ENCODE measurements at places on chromosomes 4 and X.

DNA sequence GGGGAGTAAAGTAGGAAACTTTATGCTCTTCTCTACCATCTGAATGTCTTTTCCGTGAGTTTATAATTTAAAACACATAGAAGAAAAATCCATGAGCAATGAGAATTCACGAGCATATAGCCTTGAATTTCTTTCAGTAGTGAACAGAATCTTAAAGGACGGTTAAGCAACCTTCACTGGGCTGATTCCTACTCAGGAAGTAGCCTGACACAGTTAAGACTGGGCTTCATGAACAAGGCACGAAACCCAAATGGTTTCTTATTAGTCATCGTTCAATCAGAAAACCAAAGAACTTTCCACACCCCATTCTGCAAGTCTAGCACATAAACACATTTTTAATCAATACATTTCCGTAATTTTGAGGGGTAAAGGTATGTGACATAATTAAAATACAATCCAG, 95.8 kb downstream of the SH3KBP1 start:
- no peak for DNase-seq

GRCh38 chr4:101238706-101239105, 108.6 kb downstream of the PPP3CA start:
- DNase-seq: no peak

GRCh38 chr4:66653937-66654336, 891.4 kb downstream of the CENPC start:
- no peak for DNase-seq

GRCh38 chrX:70208479-70208878, 26.0 kb upstream of the AWAT1 start:
- no peak for DNase-seq

GRCh38 chr4:54586320-54586955, 71.3 kb upstream of the KIT start:
- DNase-seq: no peak

DNA sequence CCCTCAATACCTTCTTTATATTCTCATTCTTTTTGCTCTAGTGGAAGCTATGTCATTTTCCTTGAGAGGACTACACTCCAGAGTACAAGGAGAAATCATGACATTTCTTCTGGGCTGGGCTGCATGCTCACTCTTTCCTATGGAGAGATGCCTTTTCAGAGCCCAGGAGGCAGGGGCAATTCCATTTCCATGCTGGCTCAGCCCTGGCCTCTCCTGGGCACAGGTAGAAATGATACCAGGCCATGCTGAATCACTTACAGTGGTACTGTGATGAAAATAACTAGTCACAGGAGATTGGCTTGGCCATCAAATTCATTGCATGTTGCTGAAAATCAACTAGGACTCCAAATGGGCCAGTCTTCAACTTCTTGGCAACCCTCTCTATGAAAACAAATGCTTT, 34.0 kb upstream of the PPARGC1A start:
- DNase-seq: no peak

DNA sequence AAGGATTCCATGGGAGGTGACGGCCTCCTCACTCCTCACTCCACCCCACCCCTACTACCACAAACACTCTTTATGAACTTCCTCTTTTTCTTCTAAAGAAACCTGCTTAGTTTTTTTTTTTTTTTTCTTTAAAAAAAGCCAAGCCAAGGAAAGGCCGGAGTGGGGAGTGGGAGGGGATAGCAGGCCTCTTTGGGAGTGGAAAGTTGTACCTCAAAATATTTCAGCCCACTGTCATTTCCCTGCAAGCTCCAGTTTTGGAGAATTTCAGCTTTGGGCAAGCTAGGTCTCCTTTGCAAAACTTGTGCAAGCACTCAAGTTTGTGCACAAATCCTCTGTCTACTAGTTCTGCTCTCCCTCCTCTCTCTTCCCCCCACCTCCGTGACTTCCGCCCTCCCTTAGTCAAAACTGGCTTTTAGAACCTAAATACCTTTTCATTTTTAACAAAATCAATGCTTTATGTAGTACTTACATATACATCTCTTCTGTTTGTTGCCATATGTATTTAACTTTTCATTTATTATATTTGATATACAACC, 512 bp upstream of the ANTXR2 start:
- DNase-seq: peak; percentile 77

- peak; percentile 59 for DNase-seq
These were observed 11.2 kb downstream of the CDKN2AIP start for GRCh38 chr4:183455431-183456195.

- no peak for DNase-seq
These were observed 102.9 kb downstream of the CLCN4 start for GRCh38 chrX:10259716-10260115.

DNA sequence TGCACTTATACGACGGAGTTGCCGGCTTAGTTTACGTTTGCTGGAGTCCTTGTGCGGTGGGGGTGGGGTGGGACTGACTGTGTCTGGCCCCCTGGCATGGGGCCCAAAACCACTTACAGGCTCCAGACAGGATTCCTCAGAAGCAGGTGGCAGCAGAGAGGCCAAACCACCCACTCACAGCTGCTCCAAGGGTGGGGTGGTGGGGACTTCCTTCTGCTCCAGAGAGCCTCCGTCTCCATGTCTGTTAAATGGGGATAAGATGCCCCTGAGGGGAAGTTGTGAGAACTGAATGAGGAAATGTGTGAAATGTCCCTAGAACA, 36.7 kb downstream of the PSAPL1 start:
- DNase-seq: no peak

- no peak for DNase-seq
These were observed 88.6 kb downstream of the CHRNA9 start for GRCh38 chr4:40423735-40424134.

- DNase-seq: no peak
These were observed 125.4 kb downstream of the ATXN3L start for GRCh38 chrX:13194291-13195103.

GRCh38 chr4:5037553-5038551, 13.4 kb upstream of the STK32B start:
- DNase-seq: no peak

- no peak for DNase-seq
These were observed 40.9 kb downstream of the COX18 start for GRCh38 chr4:73028621-73029020.

GRCh38 chr4:84855774-84856173, 110.7 kb downstream of the WDFY3 start:
- no peak for DNase-seq

DNA sequence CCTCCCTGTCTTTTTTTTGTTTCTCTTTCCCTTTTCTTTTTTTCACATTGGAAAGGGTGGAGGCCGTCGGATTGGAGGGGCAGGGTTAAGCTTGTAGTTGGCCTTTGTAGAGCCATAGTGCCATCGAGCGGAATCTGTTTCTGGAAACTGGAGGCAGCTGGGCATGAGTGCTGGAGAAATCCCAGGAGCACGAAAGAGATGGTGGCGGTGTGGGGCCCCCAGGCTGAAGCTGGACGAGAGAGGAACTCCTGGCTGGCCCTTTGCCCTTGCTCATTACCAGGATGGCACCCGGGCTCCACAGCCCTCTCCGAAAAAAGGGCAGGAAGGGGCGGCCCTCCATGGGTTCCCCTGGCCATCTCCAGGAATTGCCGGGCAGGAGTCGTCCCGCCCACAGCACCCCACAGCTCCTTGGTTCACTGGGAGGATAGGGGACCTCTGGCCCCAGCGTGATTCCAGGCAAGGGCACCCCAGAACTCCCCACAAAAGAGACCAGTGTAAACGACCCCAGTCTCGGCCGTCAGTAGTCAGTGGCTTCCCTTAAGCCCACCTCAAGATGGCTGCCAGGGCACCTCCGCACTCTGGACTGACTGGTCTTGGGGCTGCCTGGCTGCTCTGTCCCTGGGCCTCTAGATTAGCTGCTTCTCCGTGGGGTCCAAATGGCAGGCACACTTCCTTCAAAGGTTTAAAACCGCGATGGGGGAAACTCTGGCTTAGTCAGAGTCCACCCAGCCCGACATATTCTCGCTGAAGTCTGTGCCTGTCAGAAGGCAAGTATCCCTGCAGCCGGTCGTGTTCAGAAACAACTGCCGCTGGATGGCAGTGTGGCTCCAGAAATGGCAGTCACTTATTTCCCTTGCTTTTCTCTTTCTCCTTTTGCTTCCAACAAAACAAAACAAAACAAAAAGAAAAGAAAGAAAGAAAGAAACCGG, 74.1 kb downstream of the NBDY start:
- DNase-seq: peak; percentile 35

DNA sequence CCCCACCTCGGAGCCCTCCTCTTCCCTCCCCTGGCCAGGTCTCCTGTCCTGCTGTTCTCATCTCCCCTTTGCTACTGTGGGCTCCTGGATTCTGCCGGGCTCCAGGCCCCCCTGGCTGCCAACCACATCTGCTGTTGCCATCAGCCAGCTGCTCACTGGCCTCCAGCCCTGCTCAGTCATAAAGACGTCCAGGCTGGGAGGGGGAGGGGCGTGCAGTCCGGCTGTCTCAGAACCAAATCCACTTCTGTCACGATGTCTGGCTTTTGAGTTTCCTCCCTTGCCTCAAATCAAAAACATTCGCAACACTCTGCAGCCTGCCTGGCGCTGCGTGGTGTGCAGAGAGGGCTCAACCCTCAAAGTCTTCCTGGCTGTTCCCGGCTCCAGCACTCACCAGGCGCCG, 7.1 kb downstream of the RASL11B start:
- no peak for DNase-seq

DNA sequence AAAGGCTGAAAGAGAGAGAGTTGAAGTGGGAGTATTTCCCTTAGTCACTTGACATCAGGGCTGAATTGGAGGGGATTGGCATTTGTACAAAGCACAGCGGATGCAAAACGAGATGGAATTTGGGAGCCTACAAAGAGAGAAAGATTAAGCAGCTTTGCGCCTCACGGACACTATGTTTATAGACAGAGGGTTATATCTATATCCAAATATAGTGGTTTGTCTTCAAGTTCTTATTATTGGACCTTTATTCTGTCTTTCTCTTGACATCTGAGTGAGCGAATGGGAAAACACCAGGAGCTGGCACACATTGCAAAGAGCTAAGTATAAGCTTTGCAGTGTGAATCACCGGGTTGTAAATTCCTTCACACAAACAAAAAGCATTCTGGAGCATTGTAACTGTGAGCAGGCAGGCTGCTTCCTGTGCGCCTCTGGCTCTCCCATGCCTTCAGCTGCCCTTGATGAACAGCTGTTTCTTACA, 500.2 kb downstream of the STIM2 start:
- DNase-seq: no peak

- DNase-seq: no peak
These were observed 74.8 kb downstream of the HTRA3 start for GRCh38 chr4:8344377-8344776.

DNA sequence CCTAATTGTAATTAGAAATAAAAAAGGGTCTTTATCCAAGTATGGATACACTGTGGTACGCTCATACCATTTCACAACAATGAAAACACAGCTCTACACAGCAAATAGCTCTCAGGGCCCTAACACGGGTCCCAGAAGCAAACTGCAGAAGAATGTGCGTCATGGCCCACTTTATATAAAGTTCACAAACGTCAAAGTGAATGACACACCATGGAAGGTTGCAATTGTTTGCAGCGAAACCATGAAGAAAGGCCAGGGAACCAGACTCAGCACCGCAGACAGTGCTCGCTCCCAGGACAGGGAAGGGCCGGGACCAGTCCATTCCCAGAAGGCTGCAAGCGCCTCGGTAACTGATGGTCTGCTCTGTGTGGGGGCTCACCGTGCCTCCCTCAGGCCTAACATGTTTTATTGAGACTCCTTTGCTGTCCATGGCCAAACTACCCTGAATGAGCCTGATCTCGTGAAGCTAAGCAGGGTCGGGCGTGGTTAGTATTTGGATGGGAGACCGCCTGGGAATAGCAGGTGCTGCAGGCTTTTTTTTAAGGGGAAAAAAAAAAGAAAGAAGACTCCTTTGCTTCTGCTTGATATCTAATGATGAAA, 47.8 kb downstream of the ACOX3 start:
- no peak for DNase-seq

DNA sequence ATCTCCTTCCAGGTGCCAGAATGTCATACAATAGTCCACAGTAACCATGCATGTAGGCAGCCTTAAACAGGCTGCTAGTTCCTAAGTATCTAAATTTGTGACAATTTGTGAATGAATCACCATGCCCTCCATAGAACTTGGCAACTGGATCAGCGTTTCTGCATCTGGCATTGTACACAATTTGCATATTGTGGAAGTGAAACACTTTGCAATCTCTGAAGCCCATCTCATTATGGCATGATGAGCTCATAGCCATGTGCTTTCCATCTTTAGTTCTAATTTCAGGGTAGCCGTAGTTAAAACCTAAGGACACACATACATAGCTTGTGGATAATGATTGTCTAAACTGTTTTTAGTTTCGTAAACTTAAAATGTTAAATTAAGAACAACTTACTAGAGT, 573.6 kb downstream of the PPP4R3C start:
- no peak for DNase-seq

DNA sequence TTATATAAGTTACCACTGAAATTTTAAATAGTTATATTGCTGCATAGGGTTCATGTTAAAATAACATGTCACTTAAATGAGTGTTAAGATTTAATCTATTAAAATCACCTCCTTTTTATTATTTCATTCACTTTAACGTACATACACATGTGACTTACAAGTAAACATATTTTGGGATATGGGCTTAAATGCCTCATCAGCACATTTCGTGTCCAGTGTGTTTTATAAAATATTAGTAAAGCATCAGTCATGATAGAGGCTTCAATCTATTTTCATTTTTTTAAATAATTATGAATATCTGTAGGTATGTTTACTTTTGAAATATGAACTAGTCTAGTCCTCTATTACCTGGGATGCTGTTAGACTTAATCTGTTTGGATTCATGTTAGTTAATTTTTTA, 143.6 kb downstream of the NPNT start:
- no peak for DNase-seq

GRCh38 chr4:147991543-147992283, 259.8 kb downstream of the ARHGAP10 start:
- no peak for DNase-seq

DNA sequence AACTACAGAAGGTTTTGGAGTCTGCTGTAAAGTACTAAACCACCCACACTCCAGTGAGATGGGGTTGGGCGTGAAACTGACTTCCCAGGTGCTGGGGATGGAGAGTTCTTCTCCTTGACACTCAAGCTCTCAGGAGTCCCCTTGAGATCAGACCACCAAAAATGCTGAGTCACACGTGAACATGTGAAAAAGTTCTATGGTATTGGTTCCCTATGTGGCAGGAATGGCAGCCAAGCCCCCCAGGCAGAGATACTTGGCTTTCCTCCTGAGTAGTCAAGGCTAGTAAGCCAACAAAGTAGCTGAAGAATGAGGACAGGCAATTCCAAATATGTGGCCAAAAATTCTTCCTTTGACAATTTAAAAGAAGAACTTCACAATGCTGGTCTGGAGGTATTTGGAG, 222.0 kb upstream of the ADAMTS3 start:
- DNase-seq: no peak

Data from T-helper 2 cell (primary cell).